ENCODE measurements at places on chromosomes 2 and 18.

DNA sequence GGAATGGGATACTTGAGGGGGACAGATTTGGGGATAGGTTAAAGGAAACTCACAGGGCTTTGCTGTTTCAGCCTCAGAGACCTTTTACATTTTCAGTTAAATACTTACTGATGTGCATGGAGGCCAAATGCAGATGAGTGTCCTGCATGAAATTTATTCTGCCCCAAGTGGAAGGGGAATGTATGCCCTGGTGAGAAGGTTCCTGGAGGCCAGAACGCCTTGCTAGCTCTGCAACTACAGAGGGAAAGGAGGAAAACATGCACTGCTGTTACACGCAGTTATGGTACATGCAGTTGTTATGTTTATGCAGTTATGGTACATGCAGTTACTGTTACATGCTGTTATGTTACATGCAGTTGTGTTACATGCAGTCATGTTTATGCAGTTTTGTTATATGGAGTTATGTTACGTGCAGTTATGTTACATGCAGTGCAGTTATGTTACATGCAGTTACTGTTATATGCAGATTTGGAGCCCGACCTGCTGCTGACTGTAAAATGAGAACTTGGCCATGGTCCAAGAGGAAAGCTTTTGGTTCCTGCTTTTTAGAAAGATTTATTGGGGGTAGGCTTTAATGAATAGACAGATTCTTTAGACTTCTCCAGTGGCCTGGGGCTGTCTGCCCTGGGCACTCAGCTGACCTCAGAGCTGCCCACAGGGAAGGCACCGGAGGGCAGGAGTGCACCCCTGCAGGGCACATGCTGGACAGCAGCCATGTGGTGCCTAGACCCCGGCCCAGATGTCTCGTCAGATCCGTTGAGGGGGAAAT, 84.1 kb downstream of the LDLRAD4 start:
- peak; percentile 27 for DNase-seq

DNA sequence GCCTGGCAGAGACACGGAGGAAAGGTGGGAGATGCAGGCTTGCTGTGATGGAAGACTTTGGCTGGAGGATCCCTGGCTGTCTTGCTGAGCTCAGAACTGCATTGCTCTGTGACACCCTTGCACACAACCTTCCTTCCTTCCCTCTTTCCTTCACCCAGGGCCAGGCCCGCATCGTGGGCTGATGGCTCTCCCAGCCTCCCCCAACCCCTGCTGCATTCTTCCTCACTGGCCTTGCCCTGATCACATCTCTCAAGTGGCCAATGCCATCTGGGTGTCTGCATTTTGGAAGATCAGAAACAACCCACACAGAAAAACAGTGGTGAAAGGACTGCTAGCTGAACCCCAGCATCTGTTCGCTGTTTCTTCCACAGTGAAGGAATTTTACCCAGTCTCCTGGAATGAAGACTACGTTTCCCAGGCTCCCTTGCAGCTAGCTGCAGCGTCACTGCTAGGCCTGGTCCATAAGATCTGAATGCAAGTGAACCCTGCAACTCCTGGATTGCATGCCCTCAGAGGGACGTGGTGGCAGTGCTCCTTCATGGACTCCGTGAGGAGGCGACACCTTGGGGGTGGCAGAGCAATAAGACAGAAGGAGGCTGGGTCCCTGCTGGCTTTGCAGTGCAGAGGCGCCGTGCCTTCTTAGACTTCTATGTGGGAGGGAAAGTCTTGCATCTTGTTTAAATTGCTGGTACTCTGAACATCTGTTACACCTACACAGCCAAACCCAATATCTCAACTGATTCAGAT, 78.9 kb upstream of the YWHAQ start:
- no peak for DNase-seq

DNA sequence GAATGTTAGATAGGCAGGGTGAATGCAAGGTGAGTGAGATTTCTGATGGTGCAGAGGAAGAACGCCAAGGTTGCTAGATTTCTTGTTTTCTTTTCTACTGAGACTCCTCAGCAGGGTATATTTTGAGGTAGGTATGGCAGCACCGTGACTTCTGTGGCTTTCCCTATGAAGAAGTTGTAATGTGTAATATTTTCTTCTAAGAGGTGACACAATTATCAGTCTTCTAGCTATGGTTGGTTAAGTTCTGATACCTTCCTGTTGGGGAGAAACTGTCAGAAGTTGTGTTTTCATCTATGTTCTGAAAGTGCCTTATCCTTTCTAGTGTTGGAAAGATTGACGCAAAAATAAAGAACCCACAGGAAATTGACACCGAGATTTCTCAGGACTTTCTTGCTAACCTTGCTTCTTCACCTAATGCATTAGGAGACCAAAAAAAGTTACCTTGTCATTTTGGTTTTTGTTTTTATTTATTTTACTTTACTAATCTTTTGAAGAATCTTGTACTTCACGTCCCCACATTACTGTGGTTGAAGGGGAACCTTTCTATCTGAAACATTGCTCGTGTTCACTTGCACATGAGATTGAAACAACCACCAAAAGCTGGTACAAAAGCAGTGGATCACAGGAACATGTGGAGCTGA, 11.9 kb downstream of the IL18R1 start:
- no peak for DNase-seq

GRCh38 chr2:3680548-3681345, 22.6 kb upstream of the DCDC2C start:
- no peak for DNase-seq

DNA sequence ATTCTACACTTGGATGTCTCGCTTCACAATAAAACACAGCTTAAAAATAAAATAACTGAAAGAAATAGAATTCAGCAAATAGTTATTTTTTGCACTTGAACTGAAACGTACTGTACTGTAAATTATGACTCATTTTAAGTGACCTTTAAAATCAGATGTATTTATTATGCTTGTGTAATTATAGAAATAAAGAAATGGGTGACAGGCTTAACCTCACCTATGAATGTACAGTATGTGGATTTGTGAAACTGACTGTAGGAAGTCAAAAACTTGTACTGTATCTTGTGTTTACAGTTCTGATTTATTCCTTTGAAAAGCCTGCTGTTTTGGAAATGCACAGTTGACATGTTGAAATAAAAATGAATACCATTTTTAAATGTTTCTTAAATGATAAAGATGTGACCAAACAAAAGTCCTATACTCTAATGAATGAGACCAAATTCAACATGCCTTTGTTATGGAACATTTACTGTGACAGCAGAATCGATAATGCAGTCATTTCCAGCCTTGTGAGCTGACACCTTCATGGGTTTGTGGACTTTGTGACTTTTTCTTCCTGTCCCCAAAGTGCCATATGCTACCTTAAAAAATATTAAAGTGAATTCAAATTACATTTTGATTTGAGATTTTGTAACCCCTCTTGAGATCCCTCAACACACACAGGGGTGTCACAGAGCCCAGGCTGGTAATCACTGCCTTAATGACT, 32.7 kb downstream of the NEMP2 start:
- DNase-seq, result no peak

GRCh38 chr2:43020296-43020695, 206.1 kb downstream of the ZFP36L2 start:
- no peak for DNase-seq

DNA sequence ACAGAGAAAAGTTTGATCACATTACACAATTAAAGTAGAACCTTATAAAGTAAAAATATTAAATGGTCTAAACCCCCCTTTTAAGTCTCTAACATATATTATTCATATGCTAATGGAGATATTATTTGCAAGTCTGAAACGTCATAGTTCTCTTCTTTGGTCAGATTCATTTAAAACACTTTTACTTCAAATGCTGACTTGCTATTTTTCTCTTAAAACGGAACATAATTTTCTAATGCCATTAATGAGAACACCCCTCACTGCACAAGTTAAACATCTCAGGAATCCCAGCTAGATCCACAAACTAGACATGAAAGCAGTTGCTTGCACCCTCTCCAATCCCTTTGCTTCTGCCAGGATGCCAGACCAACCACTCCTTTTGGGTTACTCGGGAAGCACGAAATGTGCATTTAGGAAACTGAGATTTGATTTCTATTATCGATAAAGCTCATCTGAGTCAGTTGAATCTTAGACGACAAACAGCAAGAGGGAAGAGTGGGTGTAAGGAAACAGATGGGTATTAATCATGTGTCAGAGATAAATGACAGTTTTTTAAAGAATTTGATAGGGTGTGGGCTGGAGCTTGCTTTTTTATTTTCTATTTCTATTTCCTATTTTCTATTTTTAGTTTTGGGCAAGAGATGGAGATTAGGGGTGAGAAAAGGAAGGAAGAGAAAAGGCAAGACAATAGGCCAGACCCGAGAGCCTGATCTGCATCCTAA, 1.5 kb downstream of the ADD2 start:
- no peak for DNase-seq

DNA sequence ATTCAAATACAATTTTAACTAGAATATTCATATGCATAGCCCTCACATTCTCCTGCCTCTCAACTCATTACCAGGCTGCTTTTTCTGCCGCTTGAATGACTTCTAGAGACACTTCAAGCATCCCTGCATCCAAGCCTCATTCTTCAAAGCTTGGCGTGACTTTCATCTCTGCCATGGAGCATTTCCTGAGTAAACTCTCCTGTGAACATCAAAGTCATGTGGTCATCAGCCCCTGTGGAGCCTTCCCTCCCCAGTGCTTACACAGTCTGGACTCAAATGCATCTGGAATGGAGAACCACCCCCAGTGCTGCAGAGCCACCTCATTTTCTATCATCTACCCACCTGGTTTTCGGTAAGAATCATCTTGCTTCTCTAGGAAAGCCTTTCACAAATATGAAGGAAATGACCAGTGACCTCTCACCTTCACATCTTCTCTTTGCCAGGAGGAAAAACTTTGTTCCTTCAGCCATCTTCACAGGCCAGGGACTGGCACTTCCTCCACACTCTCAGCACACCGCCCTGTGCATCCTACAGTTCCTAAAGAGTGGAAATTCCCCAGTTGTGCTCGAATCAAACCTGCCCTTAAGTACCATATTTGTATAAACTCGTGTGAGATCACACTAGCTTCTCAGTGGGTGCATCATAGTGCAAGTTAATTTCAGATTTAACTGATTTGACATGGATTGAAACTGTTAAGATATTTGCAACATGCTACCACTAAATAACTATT, 116.4 kb downstream of the COL6A3 start:
- no peak for DNase-seq
